Germinal center (tissue), 1 donor: ENCODE measurements at places on chromosomes 11 and 22.

- DNase-seq = no peak
These were observed 423.0 kb downstream of the BRD1 start for GRCh38 chr22:49404576-49405241.

- DNase-seq = peak; percentile 30
These were observed 1.6 kb upstream of the KCNJ11 start for GRCh38 chr11:17389957-17390649.

DNA sequence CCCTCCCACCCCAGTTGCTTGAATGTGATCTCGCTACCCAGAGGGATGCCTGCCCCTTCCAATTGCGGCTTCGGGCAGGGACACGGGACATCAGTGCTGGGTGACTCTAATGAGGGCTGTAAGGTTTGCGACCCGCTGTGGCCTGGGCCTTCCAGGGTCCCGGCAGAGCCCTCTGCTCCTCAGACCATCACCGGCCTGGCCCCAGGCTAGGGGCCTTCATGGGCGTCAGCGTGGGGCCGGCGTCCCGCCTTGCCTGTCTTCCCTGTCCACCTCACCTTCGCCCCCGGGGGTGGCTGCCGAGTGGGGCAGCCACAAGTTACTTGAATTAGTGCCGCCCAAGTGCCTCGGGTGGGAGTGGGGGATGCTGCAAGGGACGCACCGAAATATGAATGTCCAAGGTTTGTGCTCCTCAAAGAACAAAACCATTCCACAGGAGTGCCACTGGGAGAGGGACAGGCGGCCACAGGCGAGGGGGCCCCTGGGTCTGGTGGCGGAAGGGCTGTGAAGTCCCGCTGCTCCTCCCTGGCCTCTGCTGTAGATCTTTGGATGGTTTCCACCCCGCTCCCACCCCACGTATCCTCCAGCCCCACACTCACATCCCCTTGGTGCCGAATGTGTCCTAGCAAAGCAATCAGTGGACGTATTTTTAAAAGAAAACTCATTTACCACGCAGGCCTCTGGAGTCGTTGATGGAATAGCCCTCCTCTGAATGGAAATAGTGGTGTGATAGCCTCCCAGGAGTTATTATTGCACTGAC is 317.1 kb downstream of the NTM start:
- no peak for DNase-seq

DNA sequence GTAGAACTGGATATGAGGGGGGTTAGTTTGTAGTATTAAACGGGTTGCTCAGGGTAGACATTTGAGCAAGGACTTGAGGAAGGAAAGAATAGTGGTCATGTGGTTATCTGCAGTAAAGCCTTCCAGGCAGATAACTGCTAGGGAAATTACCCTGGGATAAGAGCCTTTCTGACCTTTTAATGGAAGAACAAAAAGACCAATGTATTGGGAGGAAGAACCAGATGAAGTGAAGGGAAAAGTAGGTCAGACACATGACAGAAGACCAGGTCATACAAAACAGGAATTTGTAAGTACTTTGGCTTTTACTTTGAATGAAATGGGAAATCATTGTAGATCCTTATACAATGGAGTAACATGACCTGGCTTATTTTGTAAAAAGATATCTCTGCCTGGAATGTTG is 241.9 kb upstream of the CTSC start:
- DNase-seq = no peak

DNA sequence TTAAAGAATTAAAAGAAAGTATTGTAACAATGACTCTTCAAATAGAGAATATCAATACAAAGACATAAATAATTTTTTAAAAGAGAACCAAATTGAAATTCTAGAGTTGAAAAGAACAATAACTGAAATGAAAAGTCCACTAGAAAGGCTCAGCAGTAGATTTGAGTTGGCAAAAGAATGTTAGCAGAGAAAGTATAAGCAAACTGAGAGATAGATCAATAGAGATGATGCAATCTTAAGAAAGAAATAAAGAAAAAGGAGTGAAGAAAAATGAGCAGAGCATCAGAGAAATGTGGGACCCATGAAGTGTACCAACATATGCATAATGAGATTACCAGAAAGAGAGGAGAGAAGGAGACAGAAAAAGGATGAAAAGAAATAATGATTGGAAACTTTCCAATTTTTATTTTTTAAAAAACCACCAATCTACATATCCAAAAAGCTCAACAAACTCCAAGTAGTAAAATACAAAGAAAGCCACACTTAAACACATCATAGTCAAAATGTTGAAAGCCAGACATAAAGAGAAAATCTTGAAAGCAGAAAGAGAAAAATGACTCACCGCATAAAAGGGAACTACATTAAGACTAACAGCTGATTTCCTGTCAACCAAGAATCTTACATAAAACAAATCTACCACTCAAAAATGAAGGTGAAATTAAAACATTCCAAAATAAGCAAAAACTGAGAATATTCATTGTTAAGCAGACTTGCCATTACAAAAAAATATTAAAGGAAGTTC is 20.9 kb downstream of the NCF4 start:
- DNase-seq = no peak

- DNase-seq = no peak
These were observed 33.7 kb upstream of the B3GAT1 start for GRCh38 chr11:134445601-134446325.
